ENCODE measurements at places on chromosomes 4 and X.
A peak's percentile ranks its signal among the peaks of the same experiment; 100 is the strongest.

DNA sequence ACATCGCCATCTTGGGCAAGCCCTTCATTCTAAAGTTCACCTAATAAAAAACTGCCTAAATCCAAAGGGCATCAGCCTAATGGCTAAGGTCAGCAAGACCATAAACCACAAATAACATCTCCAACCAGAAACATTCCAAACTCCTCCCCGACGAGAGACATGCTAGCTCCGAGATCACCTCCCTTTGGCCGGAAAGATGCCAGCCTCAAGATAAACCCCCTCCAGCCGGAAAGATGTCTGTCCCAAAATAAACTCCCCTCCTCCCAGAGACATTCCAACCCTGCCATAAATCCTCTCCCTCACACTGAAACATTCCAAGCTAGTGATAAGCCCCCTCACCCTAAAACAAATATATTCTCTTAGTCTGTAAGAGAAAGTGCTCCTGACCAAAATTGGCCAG is 13.3 kb upstream of the DYNLT3 start:
- no peak for DNase-seq

DNA sequence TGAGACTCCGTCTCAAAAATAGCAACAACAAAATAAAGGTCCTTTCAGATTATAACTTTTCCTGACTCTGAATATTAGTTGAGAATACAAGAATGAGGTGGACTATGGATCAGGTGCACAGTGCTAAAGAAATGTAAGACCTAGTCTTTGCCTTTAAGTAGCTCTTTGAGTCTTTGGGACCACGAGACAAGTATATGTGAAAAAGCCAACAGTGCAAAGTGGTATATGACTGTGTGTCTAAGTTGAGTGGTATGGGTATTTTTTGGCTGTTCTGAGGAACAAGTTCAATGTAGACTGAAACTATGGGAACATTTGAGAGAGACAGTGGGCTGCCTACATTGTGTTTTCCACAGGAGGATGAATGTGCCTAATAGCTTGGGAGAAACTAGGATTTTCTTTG is 2.8 kb downstream of the GAB1 start:
- no peak for DNase-seq

DNA sequence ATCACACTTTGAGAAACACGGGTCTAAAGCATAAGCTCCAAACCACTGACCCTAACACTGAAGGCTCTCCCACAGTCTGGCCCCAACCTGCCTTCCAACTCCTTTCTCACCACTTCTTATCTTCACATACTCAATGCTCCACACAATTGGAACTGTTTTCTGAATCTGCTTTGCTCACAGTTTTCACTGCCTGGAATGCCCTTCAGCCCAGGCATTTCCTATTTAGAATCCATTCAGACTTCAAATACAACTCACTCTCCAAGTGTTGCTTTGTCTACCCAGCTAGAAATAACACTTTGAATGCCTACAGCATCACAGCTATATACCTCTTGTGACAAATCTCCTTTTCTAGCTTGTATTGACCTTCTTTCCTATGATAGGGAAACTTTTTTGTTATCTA is 10.2 kb downstream of the OTUD4 start:
- DNase-seq: no peak

DNA sequence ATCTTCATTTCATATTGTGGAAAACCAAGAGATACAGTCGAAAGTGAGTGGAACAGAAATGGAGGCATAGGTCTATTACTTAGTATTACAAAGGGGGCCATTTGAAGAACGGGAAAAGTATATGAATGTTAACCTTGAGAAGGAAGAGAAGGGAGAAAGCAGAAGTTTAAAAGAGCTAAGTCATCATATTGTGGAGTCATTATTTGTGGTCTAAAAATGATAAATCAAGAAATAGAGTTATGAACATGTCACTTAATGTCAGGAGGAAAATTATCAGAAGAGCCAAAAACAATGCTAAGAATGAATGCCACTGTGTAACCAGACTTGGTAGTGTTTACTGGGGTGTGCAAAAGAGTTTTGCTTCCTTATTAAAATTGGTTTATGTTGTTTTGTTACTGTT is 589.5 kb upstream of the LCORL start:
- no peak for DNase-seq

GRCh38 chrX:44952329-44953027 is 79.5 kb downstream of the KDM6A start:
- DNase-seq: no peak

- DNase-seq: peak; percentile 73
These were observed 57.7 kb downstream of the WFS1 start for GRCh38 chr4:6327220-6327917.

- DNase-seq: no peak
These were observed 18.5 kb upstream of the TET2 start for GRCh38 chr4:105128208-105128607.

DNA sequence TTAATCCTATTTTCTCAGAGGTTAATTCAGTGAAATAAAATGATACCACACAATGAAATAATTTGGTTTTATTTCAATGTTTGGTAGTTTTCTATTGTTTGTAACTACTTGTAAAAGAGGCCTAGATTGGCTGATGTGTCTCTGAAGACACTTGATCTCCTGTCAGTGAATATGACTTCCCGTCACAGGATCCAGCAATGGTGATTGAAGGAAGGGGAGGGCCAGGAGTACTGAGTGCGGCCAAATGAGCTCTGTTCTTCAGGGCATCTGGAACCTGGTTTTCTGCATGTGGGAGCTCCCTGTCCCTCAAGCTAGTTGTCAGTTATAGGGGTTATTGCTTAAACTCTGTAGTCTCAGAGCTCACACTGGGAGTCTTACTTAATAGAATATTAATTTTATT is 86.5 kb upstream of the OTUD4 start:
- no peak for DNase-seq

GRCh38 chrX:28639451-28639850 is 52.2 kb downstream of the IL1RAPL1 start:
- DNase-seq: no peak

- peak; percentile 31 for DNase-seq
These were observed 2.3 kb upstream of the SOWAHD start for GRCh38 chrX:119755981-119756533.

GRCh38 chrX:14073556-14073955 is 43.9 kb upstream of the GEMIN8 start:
- no peak for DNase-seq

DNA sequence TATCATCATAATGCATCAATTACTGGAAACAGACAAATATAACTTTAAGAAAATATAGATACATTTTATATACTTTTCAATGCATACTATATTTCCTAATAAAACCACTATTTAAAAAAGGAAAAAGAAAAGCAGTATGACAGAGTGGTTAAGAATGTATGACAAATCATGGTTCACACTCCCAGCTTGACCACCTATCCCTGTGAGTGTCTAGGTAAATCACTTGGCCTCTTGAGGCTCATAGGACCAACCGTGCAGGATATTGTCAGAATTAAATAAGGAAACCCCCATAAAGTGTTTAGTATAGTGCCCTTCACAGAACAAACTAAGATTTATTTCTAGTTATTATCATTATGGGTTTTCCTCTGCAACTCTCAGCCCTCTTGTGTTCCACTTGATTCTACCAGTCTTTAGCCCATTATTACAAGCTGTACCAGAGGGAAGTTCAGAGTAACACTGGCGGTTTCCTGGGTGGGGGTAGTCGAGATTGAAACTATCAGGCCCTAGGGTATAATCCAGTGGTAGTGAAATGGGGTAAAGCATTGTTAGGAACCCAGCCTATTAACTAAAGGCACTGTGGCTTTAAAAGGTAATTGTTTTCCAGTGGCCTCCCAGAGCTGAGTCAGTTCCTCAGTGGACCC is 55.5 kb upstream of the PAK3 start:
- DNase-seq: no peak

GRCh38 chr4:186904101-186904500 is 180.4 kb upstream of the FAT1 start:
- no peak for DNase-seq

- no peak for DNase-seq
These were observed 69.9 kb downstream of the AMELX start for GRCh38 chrX:11363069-11363594.

DNA sequence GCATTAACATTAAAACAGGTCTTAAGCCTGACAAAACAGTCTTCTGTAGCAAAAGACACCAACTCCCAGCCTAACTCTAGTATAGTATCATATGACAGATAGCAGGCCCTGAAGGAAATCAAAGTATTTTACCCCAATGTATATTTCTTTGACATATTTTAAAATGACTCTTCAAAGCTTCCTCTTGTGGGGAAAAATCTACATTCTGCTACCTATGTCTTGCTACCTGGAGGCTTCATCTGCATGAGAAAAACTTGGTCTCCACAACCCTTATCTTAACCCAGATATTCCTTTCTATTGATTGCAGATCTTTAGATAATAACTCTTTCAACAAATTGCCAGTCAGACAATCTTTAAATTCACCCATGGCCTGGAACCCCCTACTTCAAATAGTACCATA is 1620.4 kb downstream of the PCDH7 start:
- DNase-seq: no peak

- DNase-seq: no peak
These were observed 50.2 kb downstream of the ZNF827 start for GRCh38 chr4:145888393-145888792.

Measured in T-cell (primary cell).